Stimulated activated CD8-positive, alpha-beta memory T cell treated with anti-CD3 and anti-CD28 coated beads, Interleukin-7, amount 100 ng/mL, for 48 hours (primary cell): ENCODE measurements at places on chromosomes 16 and 17.

- DNase-seq: no peak
Measured at GRCh38 chr17:40538019-40538935, 27.0 kb downstream of the CCR7 start.

DNA sequence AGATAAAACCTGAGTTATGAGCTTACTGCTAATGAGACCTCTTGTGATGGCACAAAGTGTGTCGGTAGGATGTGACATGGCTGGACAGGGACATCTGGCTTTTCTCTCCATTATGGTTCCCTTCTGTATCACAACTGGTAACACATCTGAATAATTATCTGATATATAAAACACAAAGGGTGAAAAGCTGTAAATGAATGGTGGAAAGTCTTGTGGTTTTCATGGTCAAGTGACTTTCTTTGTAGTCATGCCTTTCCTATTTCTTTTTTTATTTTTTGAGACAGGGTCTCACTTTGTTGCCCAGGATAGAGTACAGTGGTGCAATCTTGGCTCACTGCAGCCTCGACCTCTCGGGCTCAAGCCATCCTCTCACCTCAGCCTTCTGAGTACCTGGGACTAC lies 35.3 kb upstream of the ZFHX3 start:
- no peak for DNase-seq

DNA sequence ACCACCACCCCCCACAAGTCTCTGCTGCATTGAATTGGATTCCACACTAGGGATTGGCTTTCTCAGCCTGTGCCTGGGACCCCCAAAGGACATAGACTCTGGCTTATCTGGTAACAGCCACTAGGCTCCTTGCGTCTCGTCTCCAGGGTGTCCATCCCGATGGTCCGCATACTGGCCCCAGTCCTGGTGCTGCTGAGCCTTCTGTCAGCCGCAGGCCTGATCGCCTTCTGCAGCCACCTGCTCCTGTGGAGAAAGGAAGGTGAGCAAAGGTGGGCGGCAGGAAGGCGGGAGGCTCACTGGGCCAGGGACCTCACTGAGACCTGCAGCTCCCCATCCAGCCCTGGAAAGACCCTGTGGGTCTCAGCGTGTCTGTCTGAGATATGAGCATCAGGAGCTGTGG lies 8.1 kb downstream of the CD300LG start:
- no peak for DNase-seq

- DNase-seq: no peak
Measured at GRCh38 chr17:49571283-49571682, 4.4 kb upstream of the NXPH3 start.

DNA sequence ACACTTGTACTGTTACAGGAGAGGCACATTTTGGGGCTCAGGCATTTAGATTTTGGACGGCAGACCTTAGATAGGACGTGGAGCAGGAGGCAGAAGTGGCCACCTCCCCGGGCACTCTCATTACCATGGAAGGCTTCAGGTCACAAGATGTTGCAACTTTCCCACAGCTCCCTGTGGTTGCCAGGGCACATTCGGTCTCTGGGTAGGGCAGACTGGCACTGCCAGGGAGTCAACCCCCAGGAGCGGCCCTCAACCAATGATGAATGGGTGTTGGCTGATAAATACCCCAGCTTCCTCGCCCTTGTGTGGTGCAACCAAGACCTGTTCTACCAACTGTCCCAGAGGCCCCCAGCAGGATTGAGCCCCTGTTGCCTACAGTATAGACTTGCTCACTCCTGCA lies 11.2 kb downstream of the NAGPA start:
- no peak for DNase-seq

GRCh38 chr17:82668631-82669099 lies 20.4 kb upstream of the WDR45B start:
- peak; percentile 24 for DNase-seq
